T follicular helper cell (primary cell): ENCODE measurements at places on chromosomes 4 and X.

GRCh38 chr4:144906181-144906925 is 191.6 kb downstream of the ANAPC10 start:
- no peak for DNase-seq

DNA sequence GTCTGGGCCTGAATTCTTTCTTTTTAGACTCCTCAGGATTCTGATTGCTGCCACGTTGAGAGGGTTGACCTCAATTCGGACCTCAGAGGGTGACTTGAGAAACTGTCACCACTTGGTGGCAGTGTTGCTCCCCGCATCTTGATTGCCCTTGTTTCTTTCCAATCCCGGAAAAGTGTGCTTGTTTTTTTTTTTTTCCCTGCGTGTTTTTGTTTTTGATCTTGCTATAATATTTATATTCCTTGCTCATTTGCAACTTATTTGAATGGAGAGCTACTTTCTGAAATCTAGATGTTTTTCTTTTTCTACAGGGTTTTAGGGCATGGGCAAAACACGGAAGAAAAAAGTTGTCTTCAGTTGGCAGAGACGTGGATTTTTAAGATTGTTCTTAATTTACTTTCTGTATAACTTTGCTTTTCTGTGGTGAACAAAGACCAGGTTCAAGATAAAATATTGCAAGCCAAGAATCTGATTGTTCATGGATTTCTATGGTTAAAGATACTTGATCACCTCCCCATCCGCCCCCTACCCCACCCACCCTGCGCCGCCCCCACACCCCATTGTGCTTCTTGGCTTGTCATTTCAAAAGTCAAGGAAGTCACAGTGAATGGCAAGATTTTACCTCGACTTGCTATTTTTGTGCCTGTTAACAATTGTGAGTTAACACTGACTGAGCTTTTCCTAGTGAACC is 102.0 kb downstream of the PTTG2 start:
- DNase-seq, result peak; percentile 37

- DNase-seq, result no peak
Measured at GRCh38 chr4:65007841-65008439, 598.7 kb upstream of the TECRL start.

DNA sequence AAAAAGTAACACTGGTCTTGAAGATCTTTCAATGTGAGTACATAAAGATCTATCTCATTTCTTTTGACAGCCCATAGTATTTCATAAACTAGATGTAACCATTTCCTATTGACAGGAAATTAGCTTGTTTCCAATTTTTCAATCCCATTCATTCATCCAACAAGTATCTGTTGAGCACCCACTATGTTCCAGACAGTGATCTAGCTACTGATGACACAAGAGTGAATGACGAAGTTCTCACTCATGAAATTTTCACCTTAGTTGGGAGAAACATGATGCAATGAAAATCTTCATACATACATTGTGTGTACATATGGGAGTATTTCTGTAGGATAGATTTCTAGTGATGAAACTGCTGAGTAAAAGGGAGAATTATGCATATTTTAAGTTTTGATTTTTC is 1.7 kb downstream of the CD38 start:
- no peak for DNase-seq

- DNase-seq, result no peak
Measured at GRCh38 chr4:4836044-4836443, 23.4 kb upstream of the MSX1 start.

- no peak for DNase-seq
Measured at GRCh38 chrX:78011846-78012245, 42.4 kb upstream of the PGAM4 start.

- no peak for DNase-seq
Measured at GRCh38 chrX:45852884-45853283, 652.2 kb upstream of the DIPK2B start.

DNA sequence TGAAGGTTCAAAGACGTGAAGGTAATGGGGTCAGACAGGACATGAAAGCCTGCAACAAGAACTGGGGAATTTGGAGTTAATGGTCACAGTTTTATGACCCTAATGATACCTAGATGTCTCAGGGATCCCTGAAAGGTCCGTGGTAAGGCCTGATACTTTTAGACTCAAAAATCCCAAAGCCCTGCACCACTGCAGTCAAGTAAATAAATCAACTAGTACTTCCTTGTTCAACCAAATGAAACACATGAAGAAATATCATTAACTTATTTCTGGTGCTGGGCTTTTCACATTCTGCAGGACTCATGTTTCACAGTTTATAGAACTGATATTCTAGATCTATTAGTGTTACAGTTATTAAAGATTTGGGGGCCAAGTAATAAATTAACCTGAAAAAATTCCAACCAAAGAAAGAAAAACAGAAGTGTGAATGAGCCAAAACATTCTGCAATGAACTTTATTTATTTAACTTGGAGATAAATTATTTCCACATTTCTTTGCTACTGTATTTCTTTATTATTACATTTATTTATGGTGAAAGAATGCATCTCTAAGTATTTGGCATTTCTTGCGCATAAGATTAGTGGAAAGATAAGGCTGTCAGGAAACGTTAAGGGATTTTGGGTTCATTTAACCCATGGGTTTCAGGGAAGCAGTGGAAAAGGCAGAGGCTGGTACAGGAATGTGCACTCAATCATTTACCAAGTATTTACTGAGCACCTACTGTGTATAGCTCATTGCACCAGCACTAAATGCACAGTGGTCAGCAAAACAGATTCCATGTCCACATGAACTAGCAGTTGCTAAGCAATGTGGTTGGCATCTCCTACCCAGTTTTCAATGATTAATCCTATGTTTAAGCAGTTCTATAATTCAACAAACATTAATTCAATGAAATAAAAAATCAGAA is 8.7 kb downstream of the WDFY3 start:
- no peak for DNase-seq

DNA sequence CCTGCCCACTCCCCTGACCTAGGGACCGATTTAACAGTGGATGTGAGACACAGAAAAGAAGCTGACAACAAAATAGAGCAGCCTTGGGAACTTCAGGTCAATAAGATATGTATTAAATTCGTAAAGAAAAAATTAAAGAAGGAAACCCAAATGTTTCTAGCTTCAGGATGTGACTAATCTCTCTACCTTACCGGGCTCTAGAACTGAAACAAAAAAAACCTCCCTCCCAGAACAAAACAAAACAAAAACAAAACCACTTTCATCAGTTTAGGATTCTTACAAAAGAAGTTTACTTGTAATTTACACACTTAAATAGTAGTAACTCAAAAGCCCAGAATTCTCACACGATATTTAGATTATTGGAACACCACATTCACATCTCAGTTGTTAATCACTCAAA is 185.8 kb upstream of the RPS6KA3 start:
- DNase-seq, result no peak

DNA sequence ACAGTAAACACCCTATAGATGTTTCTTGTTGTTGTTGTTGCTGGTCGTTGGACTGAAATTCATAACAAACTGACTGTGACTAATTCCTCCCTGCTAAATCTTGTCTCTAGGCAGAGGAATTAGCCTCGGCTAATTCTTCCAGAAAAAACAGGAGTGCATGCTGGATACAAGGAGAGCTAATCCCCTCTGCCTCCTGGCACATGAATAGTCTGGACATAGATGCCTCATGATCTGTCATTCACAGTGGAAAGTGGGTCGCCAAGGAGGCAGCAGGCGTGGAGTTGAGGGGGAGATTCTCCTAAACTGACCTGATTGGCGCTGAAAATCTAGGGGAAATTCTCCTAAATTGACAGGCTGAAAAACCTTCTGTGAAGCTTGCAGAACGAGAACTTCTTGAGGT is 220.1 kb downstream of the DCTD start:
- no peak for DNase-seq

- DNase-seq, result no peak
Measured at GRCh38 chrX:1591863-1592469, 562 bp downstream of the AKAP17A start.

- DNase-seq, result no peak
Measured at GRCh38 chr4:153765894-153766293, 6.1 kb upstream of the RNF175 start.

GRCh38 chr4:145298885-145299284 is 118.5 kb upstream of the OTUD4 start:
- DNase-seq, result no peak

DNA sequence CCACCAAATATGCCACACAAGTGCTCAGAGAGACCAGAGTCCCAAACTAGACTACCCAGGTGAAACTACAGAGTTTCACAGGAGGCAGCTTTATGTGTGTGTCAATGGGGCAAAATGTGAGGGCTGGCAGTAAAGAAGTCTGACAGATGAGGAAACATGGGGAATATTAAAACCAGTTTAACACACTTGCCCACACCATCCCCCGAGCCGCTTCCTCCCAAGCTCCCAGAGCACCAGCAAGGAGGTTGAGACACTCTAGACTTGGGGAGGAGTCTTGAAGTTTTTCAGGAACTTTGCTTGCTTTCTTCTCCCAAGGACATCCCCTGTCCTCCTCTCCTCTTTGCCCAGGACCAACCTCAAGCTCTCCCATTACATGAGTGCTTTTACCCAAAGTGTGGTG is 94.7 kb upstream of the SPRY1 start:
- DNase-seq, result no peak

- no peak for DNase-seq
Measured at GRCh38 chrX:110086916-110087484, 84.1 kb downstream of the TMEM164 start.

GRCh38 chr4:95426455-95426854 is 122.3 kb downstream of the UNC5C start:
- no peak for DNase-seq

GRCh38 chrX:64204701-64205440 is 637 bp downstream of the AMER1 start:
- DNase-seq, result no peak

- no peak for DNase-seq
Measured at GRCh38 chrX:13223868-13224567, 95.8 kb downstream of the ATXN3L start.

DNA sequence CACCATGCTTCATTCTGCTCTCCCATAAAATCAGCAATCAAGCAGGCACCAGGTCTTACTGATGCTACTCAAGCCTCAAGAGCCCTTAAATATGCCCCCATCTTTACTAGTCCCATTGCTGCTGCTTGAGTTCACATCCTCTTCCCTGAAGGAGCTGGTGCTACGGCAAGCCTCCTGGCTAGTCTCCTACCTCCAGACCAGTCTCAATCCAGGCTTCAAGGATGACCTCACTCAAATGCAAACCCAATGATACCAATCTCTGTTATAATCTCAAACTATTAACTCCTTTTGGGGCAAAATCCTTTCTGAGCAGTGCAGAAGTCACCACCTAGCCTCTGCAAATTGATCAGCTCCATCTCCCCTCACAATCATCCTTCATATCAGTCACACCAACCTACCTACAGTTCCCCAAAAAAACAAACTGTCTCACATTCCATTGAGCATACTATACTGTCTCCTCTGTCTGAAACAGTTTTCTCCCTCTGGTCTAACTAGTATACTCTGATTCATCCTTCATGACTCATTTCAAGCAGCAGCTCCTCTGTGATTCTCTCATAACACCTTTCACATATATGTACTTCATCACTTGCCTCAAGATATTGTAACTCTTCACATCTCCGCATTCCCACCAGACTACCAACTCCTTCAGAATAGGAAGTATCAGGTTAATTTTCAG is 30.0 kb downstream of the PAPSS1 start:
- DNase-seq, result no peak

GRCh38 chrX:148836741-148837140 is 336.3 kb downstream of the AFF2 start:
- DNase-seq, result no peak

DNA sequence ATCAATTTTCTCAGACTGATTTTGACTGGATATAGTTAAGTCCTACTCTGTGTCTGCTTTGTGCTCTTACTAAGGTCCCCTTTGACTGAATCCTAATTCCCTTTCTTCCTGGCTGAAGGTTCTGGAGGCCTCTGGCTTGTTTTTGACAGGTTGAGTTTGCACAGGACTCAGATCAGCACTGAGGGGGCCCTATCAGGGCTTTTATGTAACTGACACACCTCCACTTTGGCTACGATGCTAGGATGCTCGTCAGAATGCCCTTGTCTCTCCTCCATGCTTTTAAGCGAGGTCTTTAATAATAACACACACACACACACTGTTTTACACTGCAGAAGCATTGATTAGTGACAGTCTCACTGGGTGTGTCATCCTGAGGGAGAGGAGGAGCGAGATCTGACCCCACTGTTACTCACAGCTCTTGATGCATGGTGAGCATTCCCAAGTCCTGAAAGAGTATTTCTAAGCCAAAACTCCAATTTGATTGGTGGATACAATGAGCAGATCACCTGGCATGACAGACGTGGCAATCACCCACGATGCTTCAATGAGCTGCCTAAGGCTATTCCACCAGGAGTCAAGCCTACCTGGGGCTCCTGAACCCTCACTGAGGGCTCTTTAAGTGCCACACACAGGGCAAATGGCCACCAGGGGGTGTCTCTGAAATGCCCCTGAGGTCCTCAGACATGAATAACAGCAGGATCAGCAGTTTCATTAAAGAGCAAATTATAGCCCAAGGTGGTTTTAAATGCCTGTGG is 130.4 kb upstream of the CPEB2 start:
- peak; percentile 12 for DNase-seq

- no peak for DNase-seq
Measured at GRCh38 chr4:85761803-85762528, 287.0 kb downstream of the ARHGAP24 start.

- no peak for DNase-seq
Measured at GRCh38 chr4:168655182-168655581, 158.3 kb downstream of the PALLD start.

DNA sequence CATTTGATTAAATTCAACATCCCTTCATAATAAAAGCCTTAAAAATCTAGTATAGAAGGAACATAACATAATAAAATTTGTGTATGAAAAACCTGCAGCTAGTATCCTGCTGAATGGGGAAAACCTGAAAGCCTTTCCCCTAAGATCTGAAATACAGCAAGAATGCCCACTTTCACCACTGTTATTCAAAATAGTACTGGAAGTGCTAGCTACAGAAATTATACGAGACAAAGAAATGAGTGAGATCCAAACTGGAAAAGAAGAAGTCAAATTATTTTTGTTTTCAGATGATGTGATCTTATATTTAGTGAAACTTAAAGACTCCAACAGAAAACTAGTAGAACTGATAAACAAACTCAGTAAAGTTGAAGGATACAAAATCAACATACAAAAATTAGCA is 152.9 kb downstream of the RTL3 start:
- DNase-seq, result no peak

GRCh38 chr4:38413524-38414341 is 250.3 kb upstream of the KLF3 start:
- no peak for DNase-seq

DNA sequence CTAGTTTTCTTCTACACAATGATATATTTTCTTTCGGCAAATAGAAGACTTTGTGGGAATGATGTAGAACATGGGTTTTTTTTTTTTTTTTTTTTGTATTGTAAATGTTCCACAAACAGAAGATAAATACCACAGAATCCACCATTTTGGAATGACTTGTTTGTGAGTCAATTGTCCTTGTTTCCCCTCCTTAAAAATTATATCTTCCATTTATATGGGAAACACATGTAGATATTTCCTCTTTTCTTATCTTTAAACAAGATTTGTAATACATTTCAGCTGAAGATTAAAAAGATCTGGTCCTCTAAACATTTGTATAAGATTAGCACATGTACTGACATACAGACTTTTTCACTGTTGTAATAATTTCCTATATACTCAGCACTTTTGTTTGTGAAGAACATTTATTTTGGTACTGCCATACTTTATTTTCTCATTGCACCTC is 304.6 kb downstream of the SPRY1 start:
- no peak for DNase-seq
